ENCODE measurements at places on chromosomes 2 and 18.

DNA sequence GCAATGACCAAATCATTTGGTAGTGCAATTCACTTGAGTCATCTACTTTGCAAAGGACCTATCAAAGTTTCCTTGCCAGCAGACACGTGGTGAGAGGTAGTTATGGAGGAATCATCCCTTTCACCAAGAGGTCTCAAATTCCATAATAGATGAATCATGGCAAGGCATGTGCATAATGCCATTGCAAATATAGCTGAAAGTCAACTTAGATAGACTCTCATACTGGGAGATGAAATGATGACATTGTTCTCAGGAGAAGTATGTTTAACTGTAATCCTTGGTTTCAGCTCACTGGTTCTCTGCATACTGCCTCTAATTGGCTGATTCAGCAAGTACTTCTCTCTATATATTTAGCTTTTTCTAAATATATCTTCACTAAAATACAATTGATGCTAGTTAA, 57.2 kb downstream of the CALCRL start:
- DNase-seq, result no peak

- DNase-seq, result peak; percentile 78
Measured at GRCh38 chr2:42095923-42096408, 48.1 kb downstream of the PKDCC start.

GRCh38 chr18:42296192-42296591, 341.2 kb downstream of the PIK3C3 start:
- DNase-seq, result no peak

- no peak for DNase-seq
Measured at GRCh38 chr2:239932881-239933735, 92.0 kb downstream of the NDUFA10 start.

DNA sequence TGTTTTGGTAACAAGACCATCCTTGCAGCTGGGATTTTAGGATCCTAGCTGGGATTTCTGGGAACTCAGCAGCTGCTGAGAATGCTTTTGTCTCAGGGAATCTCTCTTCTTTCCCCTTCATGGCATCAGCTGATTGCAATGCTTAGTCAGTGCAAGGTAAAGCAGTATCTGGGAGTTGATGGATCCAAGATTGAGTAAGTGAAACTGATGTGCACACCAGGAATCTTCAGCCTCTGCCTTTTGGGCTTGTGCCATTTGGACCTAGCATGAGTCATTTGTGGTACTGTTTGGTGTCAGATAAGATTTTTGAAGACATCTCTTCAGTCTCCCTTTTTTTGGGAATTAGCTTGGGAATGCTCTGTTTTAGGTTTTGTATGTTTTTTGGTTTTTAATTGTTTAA, 363.3 kb upstream of the TFPI start:
- no peak for DNase-seq

- no peak for DNase-seq
Measured at GRCh38 chr2:232332940-232333259, 45.7 kb upstream of the ALPP start.

DNA sequence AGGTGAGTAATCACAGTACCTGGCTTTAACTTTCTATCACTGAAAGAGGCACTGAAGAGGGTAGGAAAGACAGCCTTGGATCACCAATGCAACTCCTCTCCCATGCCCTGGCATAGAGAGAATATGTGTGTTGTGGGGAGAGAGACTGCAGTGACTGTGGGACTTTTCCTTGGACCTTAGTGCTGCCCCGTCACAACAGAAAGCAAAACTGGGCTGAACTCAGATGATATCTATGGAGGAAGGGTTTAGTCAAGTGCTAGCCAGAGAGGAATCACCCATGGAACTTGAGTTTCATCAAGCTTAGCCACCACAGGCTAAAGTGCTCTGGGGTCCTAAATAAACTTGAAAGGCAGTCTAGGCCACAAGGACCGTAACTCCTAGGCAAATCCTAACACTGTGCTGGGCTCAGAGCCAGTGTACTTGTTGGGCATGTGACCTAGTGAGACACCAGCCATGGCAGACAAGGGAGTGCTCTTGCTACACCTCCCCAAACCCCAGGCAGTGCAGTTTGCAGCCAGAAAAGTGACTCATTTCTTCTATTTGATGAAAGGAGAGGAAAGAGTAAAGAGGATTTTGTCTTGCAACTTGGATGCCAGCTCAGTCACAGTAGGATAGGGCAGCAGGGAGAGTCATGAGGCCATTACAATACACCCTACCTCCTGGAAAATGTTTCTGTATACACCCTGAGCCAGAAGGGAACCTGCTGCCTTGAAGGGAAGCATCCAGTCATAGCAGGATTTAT, 105.8 kb upstream of the SPOPL start:
- no peak for DNase-seq
